Kidney epithelial cell (primary cell): ENCODE measurements at places on chromosomes 3 and 15.
A peak's percentile ranks its signal among the peaks of the same experiment; 100 is the strongest.

- no peak for DNase-seq
Observed at GRCh38 chr15:99582508-99582960, 16.8 kb downstream of the MEF2A start.

DNA sequence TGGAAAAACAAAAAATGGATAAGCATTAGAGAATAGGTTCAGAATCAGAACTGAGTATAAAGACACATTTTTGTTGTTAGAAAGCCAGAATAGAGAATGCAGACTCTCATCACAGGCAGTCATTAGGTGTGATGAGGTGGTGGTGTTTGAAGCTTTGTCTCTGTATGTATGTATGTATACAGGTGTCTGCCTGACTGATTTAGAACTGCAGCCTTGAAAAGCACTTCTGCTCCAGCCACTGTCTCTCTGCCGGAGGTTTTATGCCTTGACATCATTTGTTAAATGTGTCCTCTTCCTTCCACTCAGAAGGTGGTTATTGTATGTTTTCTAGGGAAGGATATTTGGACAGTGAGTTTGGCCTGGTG, 80.7 kb upstream of the ZBED2 start:
- DNase-seq = no peak

DNA sequence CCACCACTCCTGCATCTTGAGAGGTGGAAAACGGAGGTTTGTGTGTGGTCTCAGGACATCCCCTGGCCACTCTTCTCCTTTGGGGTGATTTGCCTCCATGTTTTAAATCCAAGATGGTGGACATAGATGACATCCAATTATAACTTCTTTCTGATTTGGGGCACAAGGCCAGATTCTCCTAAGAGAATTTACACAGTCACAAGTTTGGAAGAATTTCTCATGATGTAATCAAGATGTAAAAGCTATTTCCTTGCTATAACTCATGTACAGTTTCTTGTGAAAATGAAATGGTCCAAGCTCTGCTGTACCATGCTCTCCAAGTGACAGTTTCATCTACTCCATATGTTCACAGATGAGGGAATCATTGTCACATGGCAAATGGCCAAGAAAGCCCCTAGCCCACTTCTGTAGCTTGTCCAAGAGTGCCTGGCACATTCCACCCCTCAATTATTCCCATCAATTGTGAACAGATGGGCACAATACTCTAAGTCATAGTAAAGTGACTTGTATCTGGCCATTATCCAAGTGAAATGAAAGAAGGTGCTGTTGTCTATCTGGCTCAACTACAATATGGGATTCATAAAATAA, 134.6 kb upstream of the ROPN1 start:
- no peak for DNase-seq

DNA sequence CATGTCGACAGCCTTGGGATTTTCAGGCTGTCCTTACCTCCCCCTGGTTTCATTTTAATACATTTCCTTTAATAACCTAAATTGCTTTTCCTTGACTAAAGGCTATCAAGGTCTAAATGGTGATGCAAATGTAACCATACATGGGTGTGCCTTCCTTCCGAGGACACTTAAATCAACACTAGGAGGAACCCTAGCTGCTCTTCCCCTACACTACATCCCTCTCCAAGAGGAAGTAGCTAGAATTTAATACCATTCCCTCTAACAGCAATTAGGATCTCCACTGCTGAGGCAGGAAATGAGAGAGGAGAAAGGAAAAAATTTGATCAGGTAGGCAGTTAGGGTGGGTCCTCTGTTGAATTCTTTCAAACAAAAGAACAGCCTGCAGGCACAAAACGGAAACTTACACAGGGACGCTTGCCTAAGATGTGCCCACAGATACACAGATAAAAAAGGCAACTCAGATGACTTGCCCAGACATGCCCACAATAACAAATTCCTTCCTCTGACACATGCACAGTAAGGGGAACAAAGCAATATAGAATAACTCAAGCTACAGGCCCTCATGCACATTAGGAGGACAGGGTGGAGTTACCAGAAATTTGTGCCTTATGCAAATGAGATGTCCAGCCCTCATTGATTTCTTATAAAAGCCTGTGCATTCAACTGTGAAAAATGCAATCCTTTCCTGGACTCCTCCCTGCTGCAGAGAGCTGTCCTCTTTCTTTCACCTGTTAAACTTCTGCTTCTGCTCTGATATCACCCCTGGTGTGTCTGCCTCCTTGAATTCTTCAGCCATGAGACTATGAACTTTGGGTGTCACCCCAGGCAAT, 1024.4 kb upstream of the CADM2 start:
- DNase-seq = peak; percentile 31

GRCh38 chr3:155549087-155549486, 195.8 kb downstream of the PLCH1 start:
- no peak for DNase-seq
